T-helper 17 cell (primary cell): ENCODE measurements at places on chromosomes 7 and 10.

DNA sequence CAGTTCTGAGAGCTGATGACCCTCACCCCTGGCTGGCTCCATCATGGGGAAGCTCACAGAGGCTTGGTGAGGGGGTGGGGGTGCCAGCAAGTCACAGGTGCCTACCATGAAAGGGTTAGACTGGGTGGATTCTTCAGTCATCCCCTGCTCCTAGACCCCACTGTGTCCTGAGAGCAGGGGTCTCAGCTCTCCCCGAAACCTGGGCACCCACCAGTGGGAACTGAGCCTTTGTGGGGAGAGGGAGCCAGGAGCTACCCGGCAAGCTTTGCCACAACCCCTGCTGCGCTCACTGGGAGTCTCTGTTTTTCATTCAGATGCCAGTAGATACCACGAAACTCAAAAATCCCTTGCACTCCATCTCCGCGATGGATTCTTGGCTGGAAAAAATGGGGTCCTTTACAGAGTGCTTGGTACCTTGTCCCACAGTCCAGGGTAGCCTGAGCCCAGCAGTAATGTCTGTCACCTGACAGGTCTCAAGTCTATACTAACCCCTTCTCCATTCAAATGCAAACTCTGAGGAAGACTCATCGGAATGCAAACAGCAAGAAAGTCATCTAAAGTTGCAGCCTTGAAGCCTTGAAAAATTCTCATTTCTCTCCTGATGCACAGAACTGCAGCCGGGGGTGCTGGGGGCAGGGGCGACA lies 48.9 kb upstream of the ENO4 start:
- DNase-seq = no peak

GRCh38 chr10:90944749-90945148 lies 23.9 kb upstream of the ANKRD1 start:
- no peak for DNase-seq

- DNase-seq = no peak
Measured at GRCh38 chr10:61140765-61141392, 196.9 kb upstream of the RHOBTB1 start.

DNA sequence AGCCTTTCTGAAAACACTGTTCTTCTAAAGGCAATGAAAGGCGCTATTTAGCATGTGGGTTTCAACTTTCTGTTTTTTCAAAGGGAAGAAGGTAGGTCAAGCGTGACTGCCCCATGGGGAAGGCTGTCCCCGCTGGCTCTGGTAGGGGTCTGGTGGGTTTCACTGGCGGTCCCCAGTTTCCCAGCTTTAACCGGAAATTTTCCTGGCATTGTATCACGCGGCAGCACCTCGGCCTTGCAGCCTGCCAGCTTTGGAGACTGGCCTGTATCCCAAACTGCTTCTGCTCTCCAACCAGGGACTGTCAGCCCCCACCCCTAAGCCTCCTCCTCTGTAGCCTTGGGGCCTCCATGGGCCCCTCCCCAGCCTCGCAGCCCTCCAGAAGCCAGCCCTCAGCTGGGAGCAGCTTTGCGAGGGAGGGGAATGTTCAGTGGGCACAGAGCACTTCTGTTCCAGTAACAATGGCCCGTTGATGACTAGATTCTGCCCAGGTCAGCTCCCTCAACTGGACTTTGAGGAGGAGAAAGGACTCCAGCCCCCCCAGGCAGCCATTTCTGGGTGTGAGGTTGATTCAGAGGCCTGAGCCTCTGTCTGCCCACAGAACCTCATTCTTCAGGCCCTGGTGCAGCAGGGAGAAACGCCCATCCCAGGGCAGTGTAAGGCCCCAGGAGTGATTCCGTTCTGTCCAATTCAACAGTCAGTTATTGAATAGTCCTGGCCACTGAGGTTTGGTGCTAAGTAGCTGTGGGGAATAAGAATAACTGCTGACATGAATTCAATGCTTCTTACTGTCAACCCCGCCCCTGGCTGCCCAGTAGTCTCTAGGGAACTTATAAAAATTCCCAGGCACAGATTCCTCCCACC lies 17.1 kb downstream of the CHST3 start:
- no peak for DNase-seq

- no peak for DNase-seq
Measured at GRCh38 chr7:93851536-93851935, 39.0 kb downstream of the TFPI2 start.

DNA sequence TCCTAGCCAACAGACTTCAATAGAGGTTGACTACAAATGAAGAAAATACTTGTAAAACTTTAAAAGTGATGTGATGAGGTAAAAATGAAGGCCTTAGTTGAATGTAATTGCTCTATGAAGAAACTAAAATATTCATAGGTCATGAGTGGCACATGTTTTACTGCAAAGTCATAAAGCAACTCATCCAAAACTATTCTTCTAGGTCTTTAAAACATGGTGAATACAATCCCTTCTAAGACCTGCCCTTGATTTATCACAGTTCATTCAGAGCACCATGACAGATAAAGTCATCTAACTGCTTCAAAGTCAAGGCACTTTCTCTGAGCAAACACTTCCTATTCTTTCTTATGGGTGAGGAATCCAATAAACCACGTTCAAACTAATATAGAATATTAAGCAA lies 713.5 kb downstream of the SORCS1 start:
- DNase-seq = no peak

GRCh38 chr10:88156341-88156740 lies 292.9 kb downstream of the PTEN start:
- no peak for DNase-seq

- DNase-seq = no peak
Measured at GRCh38 chr7:110720626-110721025, 370.3 kb upstream of the LRRN3 start.

DNA sequence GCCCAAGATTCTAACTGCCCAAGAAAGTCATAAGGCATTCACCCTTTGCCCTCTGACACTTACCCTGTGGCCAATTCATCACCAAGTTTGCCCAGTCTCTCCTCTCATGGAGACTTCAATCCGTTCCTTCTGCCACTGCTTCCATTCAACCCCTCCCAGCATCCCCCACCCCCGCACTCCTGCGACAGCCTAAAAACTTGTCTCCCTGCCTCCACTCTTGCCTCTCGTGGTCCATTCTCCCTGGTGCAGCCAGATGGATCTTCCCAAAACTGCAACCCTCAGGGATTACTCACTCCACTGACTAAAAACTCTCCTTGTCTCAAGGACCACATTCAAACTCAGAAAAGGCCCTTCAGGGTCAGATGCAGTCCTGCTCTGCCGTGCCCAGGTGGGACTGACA lies 32.3 kb upstream of the PLXNA4 start:
- DNase-seq = no peak

DNA sequence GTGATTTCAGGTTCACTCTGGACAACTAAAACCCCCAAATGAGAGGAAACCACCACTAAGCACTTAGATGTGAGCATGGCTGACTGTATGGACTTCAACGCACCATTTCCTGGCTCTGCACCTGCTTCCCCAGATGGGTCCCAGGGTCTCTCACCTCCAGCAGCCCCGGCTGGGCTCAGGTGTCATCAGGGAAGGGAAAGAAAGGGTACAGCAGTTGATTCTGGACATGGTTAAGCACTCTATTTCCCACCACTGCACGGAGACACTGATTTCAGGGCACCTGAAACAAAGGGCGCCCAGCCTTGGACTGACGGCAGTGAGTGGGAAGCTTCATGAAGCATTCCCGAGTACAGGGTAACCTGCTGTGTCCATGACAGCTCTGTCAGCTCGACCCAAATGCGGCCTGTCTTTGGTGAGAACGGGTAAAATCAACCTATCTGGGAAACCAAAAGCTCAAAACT lies 19.0 kb downstream of the FAM53B start:
- DNase-seq = no peak

DNA sequence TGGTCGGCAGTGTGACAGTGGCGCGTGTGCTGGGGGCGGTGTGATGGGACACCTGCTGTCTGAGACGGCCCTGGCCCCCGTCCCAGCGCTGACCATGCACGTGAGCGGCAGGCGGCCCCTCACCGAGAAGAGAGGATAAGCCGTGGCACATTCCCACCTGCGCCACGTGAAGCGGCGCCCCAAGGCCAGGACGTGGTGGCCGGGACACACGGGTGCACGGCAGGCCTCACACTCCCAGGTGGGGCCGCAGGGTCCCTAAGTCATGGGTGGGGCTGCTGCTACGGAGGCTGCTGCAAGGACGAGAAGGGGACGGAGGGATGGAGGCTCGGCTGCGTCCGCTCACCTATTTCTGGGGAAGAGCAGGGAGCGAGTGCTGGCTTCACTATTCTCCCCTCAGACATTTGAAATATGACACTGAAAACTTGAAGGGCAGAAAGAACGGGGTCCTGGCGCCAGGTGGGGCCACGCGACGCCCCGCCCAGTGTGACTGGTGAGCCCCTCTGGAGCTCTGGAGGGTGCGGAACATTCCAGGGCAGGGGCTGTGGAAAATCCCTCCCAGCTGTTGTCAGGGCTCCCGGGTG lies 7.5 kb downstream of the CYP2W1 start:
- no peak for DNase-seq

DNA sequence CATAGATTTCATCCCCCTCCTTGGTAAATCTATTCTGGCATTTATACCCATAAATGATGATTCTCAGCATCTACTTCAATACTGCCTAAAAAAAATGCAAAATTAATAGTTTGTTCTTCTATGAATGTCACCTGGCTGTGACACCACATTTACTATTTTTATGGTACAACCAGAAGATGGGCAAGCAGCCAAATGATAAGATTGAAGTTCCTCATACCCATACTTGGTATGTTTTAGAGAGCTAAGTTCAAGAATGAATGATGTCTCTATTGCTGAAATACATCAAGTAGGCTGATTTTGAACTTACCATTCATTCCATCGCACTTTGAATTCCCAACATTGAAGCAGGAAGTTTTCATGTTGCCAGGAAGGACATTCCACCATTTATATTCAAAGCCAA lies 134.2 kb downstream of the ELAPOR2 start:
- no peak for DNase-seq

DNA sequence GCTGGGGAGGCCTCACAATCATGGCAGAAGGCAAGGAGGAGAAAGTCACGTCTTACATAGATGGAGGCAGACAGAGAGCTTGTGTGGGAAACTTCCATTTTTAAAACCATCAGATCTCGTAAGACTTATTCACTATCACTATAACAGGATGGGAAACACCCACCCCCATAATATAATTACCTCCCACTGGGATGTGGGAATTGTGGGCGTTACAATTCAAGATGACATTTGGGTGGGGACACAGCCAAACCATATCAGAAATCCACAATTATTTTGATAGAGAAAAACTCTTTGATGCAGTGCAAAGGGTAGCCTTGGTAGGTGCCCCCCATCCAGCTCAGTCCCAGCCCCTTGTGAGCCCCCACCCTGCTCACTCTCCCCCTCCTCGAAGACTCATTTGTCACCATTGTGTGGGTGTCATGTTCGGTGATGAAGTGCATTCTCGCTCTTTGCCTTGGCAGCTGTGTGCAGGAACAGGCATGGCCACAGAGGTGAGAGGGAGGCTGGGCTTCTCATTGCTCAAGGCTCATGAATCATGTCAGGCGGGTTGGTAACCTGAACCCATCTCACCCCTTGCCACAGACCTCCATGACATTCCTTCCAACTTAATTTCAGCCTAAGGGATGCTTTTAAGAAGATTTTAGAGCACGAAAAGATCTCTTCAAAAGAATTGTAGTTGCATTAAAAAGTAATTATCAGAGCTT lies 75.9 kb downstream of the BUB3 start:
- no peak for DNase-seq

- DNase-seq = no peak
Measured at GRCh38 chr10:22626784-22627183, 87.6 kb downstream of the PIP4K2A start.

DNA sequence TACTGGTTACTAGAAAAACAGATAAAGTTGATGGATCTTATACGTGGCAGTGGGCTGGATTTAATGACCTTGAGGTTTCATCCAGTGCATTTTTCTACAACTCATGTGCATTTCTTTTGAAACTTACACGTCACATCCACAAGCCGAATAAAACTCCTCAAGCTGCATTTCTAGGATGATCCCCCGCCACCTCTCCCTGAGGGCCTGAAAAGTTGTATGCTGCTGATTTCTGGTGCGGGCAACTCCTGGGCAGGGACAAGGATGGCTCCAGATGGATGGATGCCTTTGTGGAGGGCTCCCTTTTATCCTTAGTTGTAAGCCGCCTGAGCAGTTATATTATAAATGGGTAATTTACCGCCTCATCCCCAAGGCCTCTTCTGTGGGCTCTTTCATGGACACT lies 1091.1 kb downstream of the LRMDA start:
- DNase-seq = no peak

DNA sequence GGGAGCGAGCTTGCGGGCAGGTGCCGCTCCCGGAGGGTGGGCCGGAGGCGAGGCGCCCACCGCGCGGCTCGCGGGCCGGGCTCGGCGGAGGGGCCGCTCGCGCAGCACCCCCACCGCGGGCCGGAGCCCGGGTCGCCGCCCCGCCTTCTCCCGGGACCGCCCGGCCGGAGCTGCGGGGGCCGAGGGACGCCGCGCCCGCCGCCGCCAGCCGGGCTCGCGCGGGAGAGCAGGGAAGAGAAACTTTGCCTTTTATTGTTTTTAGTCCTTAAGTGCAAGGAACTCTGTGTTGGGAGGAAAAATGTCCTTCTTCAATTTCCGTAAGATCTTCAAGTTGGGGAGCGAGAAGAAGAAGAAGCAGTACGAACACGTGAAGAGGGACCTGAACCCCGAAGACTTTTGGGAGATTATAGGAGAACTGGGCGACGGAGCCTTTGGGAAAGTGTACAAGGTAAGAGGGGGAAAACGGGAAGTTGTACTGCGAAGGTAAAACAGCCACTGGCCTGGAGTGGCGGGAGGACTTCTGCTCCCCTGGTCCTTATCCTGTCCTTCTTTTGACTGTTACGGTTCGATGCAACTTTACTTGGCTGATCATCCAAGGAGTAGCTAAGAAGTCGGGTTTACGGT lies 620 bp downstream of the SLK start:
- peak; percentile 16 for DNase-seq

- DNase-seq = no peak
Measured at GRCh38 chr7:5117095-5117970, 71.7 kb downstream of the RBAK start.

- no peak for DNase-seq
Measured at GRCh38 chr10:125513429-125514182, 169.4 kb downstream of the TEX36 start.

DNA sequence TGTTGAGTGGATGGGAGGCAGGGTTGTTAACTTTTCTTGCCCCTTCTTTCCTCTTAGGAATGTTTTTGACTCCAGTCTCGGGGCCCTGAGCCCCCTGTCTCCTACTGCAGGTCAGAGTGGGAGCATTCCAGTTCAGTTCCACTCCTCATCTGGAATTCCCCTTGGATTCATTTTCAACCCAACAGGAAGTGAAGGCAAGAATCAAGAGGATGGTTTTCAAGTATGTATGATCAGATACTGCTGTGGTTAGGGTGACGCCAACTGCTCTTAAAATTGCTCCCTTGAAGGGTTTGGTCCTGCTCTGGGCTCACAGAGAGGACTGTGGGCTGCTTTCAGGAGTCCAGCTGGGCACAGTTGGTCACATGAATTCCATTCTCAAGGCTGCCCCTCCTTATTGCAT lies 22.0 kb downstream of the VWA2 start:
- DNase-seq = no peak

- peak; percentile 6 for DNase-seq
Measured at GRCh38 chr7:952548-953441, 1.7 kb downstream of the ADAP1 start.

GRCh38 chr10:10293481-10293951 lies 724.2 kb upstream of the CELF2 start:
- no peak for DNase-seq

- no peak for DNase-seq
Measured at GRCh38 chr10:19941206-19941880, 125.1 kb downstream of the PLXDC2 start.

GRCh38 chr10:59085711-59086502 lies 90.5 kb upstream of the PHYHIPL start:
- no peak for DNase-seq
